ENCODE measurements at places on chromosomes 1 and 21.

GRCh38 chr1:113608399-113608798, 150.9 kb downstream of the PHTF1 start:
- peak; percentile 32 for DNase-seq

DNA sequence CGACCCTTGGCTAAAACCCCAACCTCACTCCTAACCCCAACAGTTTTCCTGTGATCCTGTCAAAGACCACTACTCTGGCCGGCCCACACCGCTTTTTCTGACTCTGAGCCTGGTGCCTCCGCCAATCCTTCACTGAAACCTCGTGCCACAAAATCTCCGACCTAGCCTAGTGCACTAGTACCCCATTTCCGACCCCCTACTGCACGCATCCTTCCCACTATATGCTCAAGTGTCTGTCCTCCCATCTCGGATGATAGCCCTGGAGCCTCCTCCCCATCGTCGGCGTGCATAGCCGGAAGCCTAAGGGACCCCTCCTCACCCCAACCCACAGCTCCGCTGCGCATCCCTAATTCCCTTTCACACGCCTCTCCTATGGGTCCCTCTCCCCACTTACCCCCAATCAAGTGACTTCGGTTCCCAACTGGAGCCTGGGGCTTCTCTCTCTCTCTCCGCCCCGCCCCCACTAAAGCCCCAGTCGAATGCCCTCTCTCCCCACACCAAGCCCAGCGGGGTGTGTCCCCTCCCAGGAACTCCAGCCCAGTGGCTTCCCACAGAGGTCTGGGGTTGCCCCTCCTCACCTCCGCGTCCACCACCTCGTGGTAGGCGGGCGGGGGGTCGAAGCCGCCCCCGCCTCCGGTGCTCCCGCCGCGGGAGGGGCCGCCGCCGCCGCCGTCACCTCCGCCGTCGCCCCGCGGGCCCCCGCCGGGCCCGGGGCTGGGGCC, 791 bp downstream of the USP24 start:
- DNase-seq, result no peak

DNA sequence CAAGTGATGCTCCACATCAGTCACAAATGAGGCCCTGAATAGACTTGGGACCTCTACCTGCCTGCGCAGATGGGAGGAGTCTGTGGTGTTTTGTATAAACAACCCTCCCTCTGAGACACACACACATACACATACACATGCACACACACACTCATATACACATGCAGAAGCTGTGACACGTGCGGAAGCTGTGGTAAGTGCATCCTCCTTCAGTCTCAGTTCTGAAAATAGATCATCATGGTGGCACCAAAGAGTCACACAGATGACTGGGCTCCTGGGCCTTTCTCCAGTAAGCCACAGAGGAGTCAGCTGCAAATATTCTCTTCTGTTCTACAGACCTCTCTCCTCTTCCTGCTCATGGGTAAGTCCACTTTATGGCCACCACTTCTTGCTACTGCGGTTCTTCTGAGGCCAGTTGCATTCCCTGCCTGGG, at the start of gene LY9:
LY9 (plus strand) TSS at position 224 of the 433 bp plus-strand sequence; CDS start at position 238, 14 bp downstream.
- DNase-seq, result no peak

- DNase-seq, result no peak
These were observed 26.4 kb downstream of the OPTC start for GRCh38 chr1:203520315-203520714.

GRCh38 chr1:242030071-242030470, 31.2 kb upstream of the MAP1LC3C start:
- no peak for DNase-seq

GRCh38 chr1:8011016-8011415, 15.1 kb downstream of the ERRFI1 start:
- peak; percentile 36 for DNase-seq

DNA sequence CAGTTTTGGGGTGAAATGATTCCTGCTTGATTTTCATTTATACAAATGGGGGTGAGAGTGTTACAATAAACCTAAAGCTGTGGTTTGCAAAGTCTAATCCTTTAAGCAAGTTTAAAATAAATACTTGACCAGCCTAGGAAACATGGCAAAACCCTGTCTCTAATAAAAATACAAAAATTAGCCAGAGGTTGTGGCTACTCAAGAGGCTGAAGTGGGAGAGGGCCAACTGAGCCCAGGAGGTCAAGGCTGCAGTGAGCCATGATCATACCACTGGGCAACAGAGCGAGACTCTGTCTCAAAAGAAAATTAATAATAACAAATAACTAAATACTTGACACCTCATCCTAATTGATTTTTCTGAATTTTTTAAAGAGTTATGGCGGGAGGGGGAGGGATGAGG, 110.8 kb downstream of the EIF4G3 start:
- DNase-seq, result no peak

- no peak for DNase-seq
These were observed 23.6 kb downstream of the NOS1AP start for GRCh38 chr1:162093095-162093494.

DNA sequence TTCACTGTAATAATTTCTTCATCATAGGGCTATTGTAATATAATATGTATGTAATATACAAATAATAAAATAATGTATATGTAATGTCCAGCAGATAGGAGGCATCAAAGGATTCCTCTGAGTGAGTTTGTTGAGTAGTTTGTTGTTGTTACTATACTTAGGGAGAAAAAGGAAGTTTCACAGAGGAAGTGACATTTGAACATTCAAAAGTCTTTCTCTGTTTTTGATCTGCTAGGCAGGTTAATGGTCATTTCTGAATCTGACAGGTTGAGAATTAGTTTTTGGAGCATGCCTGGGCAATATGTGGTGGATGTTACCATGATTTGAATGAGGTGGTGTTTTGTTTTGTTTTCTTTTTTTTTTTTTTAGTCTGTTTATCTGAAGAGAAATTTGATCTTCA, 102.1 kb downstream of the NRDC start:
- DNase-seq, result no peak

DNA sequence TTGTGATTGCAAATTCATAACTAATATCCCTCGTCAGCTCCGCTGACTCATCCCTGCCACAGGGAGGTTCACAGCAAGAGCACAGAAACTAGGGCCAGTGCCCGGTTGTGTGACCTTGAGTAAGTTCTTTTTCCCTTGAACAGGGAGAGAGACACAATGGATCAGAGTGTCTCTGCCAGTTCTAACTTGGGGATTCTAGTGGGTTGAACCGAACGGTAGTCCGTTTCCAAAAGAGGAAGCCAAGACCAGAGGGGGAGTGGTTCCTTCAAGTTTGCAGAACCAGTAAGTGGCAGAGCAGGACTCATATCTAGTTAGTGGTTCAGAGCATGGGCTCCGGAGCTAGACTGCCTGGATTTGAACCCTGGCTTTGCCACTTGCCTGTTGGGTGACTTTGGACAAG, 4.9 kb upstream of the SHISA4 start:
- DNase-seq, result peak; percentile 69

- DNase-seq, result no peak
These were observed 206.3 kb upstream of the B3GALT2 start for GRCh38 chr1:193392686-193393085.

- DNase-seq, result peak; percentile 93
These were observed 14.9 kb downstream of the MAP3K7CL start for GRCh38 chr21:29145354-29145782.

DNA sequence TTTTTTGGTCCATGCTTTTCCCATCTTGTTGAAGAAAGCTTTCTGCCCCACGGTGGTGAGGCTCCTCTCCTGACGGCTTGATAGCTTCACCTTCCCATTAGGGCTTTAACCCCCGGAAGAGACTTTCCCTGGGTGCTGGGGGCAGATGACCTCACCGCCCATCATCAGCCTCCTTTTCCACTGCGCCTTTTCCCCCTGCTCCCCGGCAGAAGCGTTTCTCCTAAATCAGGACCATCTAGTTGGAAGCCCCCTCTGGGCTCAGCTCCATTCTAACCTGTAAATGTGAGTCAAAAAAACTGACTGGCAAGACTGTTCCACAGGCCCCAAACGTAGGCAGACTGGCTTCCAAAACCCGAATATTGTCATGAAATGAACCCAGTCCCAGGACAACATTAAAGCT, 6.7 kb downstream of the POFUT2 start:
- DNase-seq, result no peak

DNA sequence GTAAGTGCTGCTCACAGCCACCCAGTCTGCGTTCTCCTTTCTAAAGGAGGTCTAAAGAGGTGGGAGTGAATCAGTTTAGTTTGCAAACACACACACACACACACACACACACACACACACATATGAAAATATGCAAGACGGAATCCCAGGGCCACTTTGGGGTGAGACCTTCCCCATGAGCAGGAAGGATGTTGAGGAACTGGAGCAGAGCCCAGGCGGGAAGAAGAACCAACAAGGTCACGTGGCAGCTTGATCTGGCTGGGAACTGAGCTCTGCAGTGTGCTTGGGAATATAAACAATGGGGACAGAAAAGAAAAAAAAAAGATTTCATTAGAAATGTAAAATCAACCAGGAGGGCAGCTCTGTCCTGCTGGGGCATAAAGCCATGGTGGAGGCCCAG, 32.6 kb downstream of the OR2G3 start:
- no peak for DNase-seq

- DNase-seq, result no peak
These were observed 4.3 kb downstream of the PPP2R5A start for GRCh38 chr1:212289262-212290077.

GRCh38 chr21:37688952-37689659, 227.2 kb downstream of the KCNJ6 start:
- no peak for DNase-seq

DNA sequence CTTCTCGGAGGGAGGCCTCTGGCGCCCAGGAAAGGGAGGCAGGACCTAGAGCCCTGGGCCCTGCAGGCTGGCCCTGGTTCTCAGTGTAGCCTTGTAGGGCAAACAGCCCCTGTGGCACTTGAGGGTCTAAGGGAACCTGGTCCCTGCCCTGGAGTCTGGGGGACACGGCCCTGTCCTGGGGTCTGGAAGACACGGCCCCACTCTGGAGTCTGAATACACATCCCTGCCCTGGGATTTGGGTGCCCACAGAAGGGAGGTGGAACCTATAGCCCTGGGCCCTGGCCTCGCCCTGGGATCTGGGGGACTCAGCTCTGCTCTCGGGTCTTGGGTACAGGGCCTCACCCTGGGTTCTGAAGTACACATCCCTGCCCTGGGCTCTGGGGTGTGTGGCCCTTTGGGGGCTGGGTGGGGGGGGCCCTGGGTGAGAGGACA, 97.9 kb downstream of the OBSCN start:
- DNase-seq, result no peak

- DNase-seq, result no peak
These were observed 84.4 kb upstream of the PRMT6 start for GRCh38 chr1:106972074-106972473.

- DNase-seq, result peak; percentile 70
These were observed 39.0 kb upstream of the F3 start for GRCh38 chr1:94580367-94581115.

DNA sequence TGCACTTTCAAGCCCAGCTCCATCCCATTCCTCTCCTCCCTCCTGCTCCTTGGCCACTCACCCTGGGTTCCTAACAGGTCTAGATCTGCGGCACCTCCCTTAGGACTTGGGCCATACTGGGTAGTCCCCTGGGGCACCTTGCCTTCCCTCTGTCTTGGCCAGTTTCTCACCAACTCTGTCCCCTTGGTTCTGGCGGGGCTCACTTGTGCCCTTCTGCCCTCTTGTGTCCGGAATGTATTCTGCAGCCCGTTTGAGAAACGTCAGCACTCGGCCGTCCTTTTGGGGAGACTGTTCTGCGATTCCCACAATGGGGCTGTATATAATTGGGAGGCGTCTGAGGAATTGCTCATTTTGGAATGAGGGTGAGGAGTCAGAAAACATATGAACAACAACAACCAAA, 162.4 kb downstream of the ZSCAN20 start:
- DNase-seq, result peak; percentile 41

DNA sequence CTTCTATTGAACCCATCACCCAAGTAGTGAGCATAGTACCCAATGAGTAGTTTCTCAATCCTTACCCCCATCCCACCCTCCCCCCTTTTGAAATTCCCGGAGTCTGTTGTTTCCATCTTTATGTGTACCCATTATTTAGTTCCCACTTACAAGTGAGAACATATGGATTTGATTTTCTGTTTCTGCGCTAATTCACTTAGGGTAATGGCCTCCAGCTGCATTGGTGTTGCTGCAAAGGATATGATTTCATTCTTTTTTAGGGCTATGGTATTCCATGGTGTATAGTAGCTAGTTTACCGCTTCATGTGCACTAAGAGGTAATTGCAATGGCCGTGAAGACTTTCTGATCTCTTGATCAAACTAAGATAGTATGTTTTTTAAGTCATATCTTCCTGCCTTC, 107.5 kb upstream of the SERTAD4 start:
- no peak for DNase-seq

DNA sequence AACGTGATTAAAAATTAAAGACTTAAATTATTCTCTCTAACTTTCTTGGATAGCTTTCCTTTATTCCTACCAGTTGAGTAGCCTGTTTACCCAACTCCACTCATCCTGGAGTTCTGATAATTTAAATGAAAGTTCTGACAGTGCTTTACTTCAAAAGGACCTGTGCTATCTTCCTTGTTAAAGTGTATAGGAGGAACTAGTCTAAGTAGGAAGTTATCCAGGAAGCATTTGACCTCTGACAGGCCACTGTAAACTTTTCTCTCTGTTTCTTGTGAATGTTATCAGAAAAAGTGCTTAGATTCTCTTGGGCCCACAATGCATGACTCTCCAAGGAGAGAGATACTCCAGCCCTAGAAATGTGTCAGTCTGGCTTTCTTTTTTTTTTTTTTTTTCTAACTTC, 9.2 kb downstream of the UAP1 start:
- DNase-seq, result no peak

DNA sequence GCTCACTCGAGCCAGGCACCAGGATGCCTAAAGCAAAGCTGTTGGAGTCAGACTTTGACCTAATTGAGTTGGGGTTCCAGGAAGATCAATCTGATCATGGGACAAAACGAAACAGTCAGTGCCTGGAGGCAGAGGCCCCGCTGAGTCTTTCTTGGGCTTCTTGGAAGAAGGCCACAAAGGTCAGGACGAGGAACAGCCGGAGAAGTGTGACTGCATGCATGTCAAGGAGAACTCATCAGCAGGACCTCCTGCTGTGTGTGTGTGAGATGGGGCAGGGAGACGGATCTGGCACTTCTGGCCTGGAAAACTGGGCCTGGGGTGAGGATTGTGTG, 190.8 kb downstream of the CAMTA1 start:
- DNase-seq, result no peak

- DNase-seq, result peak; percentile 18
These were observed 56.6 kb downstream of the MAB21L3 start for GRCh38 chr1:116167625-116168276.

DNA sequence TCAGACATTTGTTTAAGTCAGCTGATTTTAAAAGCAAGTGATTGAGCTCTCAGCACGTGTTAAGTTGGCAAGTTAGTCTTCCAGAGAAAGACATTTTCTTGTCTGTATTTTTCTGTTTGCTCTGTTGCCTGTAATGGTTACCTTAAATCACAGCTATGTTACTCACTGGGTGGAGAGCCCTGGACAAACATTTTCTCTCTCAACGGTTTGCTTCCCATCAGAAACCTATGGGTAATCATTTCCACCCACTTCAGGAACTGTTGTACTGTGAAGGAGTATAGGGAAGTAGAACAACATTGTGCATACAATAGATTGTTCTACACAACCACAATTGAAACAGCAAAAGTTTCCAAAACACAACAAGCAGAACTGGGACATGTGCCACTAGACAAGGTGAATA, 113.9 kb upstream of the DPT start:
- DNase-seq, result no peak

GRCh38 chr1:80392529-80392928, 1386.0 kb upstream of the ADGRL4 start:
- peak; percentile 35 for DNase-seq

Measured in choroid plexus epithelial cell (primary cell).